ENCODE measurements at places on chromosomes 2 and 18.

- no peak for DNase-seq
Measured at GRCh38 chr18:29749704-29750103, 1292.8 kb downstream of the DSC3 start.

DNA sequence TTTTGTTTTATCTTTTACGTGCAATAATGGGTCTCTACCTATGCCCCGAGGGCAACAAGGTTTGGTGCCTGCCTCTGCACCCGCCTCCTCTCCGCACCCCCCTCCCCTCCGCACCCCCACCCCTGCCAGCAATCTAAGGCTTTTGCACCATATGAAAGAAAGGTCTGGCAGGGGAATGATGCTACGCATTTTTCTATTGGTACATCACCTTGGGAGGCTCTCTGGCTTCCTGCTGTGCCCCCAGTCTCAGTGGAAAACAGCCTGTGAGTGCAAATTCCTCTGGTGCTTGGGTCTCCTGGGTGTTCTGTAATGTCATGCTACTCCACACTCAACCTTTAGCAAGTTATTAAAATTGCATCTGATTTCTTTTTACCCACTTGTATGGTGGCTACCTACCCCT lies 161.3 kb upstream of the SMAD7 start:
- no peak for DNase-seq

- no peak for DNase-seq
Measured at GRCh38 chr2:130186391-130186790, 4.3 kb downstream of the MZT2B start.

DNA sequence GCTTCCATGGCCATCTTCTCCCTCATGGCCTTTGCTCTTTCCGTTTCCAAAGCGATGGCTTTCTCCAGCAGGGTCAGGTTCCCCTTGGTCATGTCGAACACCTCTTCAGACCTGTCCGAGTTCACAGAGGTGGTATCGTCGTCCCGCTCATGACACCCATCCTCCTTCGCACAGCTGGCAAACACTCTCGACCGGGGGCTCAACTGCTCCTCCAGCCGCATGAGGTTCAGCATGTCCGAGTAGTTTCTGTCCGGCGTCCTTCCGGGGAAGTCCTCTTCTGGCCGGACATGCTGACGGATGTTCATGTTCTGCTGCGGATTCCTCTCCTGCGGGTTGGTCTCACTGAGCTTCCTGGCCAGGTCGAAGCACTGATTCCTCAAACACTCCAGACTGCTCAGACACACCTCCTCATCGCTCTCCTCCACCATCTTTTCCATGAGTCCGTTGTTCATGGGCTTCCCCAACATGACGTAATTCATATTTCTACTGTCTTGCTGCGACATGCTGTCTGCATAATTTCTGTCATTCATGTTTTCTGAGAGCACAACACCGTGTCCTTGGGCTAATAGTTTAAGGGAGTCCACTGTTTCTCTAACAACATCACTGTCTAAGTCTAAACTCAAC lies 178.2 kb upstream of the PXDN start:
- DNase-seq: no peak

DNA sequence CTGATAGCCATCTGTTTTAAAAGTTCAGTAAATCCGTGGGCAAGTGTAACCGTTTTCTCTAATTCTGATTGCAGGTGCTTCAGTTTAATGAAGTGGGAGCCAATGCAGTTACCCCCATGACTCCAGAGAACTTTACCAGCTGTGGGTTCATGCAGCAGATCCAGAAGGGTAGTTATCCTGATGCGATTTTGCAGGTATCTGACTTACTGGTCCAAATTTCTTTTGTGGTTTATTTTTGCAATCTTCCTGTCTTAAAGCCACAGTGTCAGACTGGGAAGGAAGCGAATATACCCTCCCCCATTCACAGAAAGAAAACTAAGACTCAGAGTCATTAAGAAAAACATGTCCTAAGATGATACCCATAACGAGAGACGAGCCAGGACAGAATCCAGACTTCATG lies 7.7 kb downstream of the SERPINB2 start:
- DNase-seq: no peak

GRCh38 chr18:35635170-35635569 lies 53.6 kb downstream of the GALNT1 start:
- no peak for DNase-seq

- DNase-seq: no peak
Measured at GRCh38 chr2:226580403-226580802, 219.2 kb downstream of the IRS1 start.

- DNase-seq: no peak
Measured at GRCh38 chr18:14930076-14930475, 182.1 kb downstream of the ANKRD30B start.

DNA sequence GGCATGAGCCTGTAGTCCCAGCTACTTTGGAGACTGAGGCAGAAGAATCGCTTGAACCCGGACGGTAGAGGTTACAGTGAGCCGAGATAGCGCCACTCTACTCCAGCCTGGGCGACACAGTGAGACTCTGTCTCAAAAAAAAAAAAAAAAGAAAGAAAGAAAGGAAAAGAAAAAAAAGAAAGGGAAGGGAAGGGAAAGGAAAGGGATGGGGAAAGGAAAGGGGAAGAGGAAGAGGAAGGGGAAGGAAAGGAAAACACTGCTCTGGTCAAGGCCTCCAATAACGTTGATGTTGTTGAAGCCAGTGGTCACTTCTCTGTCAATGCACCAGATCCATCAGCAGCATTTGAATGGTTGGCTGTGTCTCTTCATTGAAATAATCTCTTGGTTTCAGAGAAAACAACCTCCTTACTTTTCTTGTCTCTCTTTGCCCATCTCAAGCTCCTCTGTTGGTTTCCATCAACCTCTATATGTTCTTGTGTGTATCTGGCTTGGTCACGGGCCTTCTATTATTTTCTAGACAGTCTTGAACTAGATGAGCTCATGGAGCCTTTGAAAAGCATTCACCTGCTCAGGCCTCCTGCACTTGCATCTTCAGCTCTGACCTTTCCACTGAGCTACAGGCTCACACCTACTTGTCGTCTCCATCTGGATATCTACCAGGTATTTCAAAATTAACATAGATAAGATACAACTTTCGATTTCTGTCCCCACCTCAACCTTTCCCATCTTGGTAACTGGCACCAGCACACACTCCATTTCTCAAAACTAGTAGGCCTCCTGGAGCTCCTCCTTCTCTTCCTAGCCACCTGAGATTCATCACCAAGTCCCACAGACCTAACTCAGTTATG lies 69.4 kb upstream of the LAPTM4A start:
- no peak for DNase-seq

GRCh38 chr18:66196805-66197204 lies 407.1 kb downstream of the CDH19 start:
- DNase-seq: no peak

DNA sequence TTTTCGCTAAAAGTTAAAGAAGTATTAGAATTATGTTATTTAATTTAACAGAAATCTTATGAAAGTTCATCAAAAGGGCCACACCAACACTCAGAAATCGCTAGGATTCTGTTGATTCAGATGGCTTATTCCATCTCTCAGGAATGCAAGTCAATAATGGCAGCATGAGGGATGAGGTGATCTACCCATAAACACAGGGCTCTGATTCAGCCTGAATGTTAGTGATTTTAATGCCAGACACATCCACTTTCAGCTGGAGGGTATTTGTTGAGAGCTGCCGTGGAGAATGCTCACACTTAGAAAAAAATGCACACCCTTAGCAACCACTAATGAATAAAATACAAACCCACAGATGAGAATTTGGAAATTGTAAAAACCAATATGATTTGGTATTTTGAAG lies 173.3 kb upstream of the ERBB4 start:
- no peak for DNase-seq

DNA sequence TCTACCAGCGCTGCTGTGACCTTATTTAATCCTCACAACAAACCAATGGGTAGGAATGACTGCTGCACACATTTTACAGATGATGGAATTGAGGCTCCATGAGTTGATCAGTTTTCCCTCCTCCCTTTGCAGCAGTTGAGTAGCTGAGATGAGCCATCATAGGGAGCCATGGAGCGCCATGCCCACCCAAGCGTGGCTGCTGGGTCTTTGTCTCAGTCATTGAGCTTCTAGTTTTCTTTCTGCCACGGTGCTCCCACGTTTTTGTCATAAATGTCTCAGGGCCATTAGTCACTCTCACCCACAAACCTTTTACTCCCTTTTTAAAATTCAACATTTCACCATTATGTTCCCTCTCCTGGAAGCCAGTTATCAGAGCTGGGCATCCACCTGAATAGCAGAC lies 45.8 kb downstream of the TMEM17 start:
- DNase-seq: no peak

- DNase-seq: no peak
Measured at GRCh38 chr2:71336802-71337201, 5.2 kb downstream of the ZNF638 start.

GRCh38 chr18:29096079-29096770 lies 919.3 kb upstream of the CDH2 start:
- DNase-seq: no peak

- no peak for DNase-seq
Measured at GRCh38 chr2:17313261-17313660, 205.0 kb downstream of the RAD51AP2 start.

DNA sequence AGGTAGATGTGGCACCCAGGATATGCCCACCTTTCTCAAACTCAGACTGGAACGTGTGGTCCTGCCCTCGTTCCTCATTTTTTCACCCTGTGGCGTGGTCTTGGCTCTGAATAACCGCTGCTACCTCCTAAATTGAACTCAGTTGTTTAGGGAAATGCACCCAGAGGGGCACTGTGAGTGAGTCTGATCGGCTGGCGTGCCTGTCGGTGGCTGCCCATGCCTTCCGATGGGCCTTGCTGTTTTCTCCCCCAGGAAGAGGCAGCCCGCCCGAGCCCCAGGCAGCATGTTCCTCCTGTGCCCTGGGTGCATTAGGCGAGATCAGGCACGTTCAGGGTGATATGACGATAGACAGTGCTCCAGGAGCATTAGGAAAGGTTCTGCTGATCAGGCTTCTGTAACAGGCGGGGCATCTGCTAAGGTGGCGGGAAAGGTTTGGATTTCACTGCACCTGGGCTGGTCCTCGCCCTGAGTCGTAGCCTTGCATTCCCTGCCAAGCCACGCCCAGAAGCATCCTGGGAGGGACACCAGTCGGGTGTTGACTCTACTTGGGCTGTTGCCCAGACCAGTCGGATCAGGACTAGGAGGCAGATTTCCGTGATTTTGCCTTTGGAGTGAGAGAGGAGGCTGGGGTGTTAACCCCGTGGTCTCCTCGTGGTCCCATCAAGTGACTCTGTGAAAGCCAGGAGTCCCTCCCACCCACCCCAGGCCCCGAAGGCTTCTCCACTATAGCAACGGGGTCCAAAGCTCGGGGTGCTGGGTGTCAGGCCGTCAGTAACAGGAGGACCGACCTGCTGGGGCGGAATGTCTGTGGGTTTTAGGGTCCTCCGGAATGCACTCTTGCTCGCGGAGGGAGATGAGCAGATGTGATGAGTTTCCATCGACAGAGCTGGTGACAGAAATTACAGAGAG lies 75.1 kb downstream of the SH3BP4 start:
- no peak for DNase-seq

- no peak for DNase-seq
Measured at GRCh38 chr18:77209587-77209986, 40.1 kb upstream of the GALR1 start.

DNA sequence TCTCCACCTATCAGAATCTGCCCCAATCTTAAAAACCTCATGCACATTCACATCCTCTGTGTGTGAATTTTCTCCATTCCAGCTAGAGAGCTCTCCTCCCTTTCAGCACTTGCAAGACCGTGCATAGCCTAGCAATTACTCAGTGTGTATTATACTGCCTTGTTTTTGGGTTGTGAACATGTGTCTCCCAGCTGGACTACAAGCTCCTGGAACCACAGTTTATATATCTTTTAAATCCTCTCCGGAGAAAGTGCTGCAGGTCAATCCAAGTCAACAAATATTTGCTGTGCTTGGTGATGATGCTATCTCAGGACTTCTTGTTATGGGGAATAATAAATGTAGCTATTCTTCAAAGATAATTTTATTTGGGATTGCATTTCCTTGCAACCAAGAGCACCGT lies 58.2 kb upstream of the MEX3C start:
- no peak for DNase-seq

DNA sequence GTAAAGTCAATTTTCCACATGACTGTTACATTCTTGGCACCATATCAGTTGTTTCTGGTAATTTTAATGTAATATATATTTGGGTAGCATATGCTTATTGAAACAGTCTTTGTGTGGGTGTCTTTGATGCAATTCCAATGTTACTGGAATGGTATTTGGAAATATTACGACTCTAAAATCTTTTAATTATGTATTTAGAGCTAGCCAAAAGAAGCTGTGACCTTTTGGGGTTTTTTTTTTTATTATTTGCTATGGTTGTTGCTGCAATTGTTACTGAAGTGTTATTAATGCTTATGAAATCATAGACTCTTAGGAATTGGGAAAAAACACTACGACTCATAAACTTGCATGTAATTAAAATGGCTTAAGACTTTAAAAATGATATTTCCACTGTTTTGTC lies 95.9 kb downstream of the AOX1 start:
- DNase-seq: no peak

DNA sequence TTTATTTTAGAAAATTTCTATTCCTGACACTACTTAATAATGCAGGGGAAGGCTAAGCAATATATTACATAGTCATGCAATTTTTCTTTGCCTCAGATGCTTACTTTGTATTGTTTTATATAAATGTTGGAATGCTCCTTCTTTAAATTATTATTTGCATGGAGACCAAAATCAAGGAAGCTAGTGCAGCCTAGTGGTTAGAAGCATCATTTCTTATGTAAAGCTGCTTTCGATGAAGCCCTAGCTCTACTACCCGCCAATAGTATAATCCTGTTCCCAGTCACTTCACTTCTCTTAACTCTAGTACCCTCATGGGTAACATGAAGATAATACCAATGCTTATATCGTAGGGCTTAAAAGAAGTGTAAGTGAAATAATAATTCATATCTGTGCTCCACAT lies 198.9 kb downstream of the LRATD1 start:
- DNase-seq: no peak

DNA sequence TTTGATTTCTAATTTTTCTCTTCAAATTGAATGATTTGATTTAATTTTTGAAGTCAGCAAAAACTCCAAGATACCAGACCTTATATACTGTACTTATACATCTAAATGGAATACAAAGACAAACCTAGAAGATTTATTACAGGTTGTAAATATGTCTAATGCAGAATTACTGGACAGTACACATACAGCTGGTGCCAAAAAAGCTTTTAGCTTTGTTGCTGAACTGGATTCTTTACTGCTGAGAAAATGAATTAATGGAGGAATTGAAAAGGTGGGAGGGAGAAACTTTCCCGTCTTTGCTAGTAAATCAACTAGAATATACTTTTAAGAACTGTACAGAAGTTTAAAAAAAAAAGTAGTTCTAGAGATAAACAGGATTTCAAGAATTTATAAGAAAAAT lies 17.5 kb downstream of the C1D start:
- no peak for DNase-seq

DNA sequence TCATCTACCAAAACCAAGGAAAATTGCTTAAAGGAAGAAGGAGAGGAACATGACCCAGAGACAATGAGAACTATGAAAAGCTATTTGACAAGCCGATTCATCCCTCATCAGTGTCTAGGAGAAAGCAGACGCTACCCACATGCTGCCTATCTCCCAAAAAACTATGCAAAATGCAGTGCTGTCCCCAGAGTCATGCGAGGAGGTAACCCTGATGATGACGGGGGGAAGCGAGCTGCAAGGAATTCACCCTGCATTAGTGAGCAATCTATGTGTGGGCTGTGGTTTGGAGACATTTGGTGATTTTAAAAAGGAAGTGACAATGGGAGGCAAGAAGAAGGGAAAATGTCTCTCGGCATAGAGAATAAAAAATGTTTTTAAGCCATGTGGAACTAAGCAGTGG lies 472.7 kb downstream of the CMPK2 start:
- DNase-seq: no peak
